ENCODE measurements at places on chromosomes 7 and 10.

- no peak for DNase-seq
Measured at GRCh38 chr10:28783087-28783486, 105.8 kb downstream of the BAMBI start.

DNA sequence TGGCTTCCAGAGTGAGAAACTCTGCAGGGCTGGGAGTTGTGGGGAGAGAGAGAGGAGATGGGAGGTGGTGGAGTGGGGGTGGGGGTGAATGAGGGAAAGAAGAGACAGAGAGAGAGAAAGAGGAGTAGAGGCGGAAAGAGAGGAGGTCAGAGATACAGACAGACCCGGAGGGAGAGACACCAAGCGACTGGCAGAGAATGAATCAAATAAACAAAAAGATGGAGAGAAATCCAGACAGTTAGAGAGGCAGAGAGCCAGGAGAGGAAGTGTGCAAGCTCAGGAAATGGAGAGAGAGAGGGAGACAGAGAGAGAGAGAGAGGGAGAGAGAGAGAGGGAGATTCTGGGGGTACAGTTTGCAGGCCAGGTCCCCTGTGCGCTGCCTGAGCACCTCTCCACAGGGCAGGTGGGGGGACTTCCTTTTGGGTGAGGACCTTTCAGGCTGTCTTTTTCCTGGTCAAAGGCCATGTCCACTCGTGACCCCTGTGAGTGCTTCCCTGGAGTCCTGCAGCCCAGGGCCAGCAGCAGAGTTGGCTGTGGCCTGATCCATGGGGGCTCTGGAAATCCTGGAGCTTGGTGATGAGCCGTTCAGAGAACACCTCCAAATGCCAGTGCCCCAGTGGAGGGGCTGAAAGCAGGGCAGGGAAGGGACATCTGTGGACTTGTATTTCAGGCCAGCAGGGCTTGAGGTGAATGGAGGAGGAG is 25.0 kb upstream of the PCBD1 start:
- DNase-seq, result no peak

GRCh38 chr7:27175626-27176523 is 1.8 kb upstream of the HOXA10 start:
- DNase-seq, result no peak

DNA sequence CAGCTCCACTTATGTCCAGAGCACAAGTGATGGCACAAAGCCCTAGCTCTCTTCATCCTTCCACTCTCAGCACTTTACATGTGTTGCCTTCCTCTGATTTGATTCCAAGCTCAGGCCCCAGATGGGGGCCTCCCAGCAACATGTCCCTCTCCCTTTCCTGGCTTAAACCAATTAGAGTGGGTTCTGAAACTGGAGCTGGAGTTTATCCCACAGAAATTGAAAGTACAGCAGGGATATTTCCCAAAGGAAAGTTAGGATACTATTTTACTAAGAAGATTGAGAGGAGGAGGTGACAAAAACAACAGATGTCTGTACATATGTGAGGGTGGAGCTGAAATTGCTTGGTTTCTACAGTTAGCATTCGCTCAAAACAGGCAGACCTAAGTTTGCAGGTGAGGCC is 724.6 kb downstream of the AUTS2 start:
- no peak for DNase-seq

GRCh38 chr10:119358152-119358512 is 150.8 kb downstream of the GRK5 start:
- no peak for DNase-seq

DNA sequence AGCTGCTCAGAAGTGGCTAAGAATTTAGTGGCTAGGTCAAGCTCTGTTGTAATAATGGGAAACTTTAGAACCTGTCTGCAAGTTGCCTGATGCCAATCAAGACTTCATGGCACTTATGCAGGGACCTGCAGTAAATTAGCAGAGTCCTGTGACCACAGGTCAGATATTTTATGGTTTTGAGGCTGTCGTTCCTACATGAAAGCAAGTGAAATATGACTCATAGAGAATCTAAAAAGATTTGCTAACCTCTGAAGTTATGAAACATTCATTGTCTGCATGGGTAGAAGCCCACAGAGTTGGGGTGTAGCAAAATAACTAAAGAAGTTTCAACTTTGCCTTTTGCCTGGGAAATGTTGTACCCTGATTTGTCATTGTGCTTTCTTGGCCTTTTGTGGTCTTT is 32.3 kb downstream of the SLC39A12 start:
- no peak for DNase-seq

GRCh38 chr10:13797164-13797563 is 210.4 kb downstream of the PRPF18 start:
- DNase-seq, result no peak

DNA sequence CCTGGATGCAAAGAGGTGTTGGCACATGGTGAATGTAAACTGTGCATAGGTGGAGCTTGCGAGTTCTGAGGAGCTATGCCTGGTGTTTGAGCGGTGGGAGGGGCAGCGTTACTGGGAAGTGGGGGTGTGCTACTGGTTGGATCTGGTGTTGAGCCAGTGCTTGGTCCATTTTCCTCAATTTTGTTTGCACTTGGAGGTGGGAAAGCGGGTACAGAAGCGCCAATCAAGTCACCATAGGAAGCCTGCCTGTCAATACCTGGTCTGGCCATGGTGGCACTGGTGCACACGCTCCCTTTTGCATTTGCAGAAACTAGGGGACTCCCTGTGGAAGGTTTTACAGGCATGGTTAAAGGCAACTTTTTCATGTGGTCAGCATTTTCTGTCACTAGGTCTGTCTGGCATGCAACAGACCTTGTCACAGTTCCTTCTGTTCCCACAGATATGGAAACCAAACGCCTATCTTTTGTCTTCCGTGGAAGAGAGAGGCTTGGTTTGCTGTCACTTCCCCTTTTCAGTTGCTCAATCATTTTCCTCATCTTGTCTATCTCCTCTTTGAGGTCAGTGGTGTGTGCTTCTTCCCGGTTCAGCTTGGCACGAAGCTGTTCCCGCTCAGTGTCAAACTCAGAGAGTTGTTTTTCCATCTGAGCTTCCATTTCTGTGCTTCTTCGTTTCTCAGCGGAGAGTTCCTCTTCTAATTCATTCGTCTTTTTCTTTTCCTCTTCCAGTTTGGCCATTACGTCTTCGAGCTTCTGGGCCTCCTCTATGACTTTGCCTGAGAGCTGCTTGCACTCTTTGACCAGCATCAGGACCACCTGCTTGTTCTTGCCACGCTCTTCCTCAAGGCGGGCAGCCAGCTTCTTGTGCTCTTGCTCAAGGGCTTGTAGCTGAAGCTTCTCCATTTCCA is 81.1 kb downstream of the CTTNBP2 start:
- DNase-seq, result no peak

DNA sequence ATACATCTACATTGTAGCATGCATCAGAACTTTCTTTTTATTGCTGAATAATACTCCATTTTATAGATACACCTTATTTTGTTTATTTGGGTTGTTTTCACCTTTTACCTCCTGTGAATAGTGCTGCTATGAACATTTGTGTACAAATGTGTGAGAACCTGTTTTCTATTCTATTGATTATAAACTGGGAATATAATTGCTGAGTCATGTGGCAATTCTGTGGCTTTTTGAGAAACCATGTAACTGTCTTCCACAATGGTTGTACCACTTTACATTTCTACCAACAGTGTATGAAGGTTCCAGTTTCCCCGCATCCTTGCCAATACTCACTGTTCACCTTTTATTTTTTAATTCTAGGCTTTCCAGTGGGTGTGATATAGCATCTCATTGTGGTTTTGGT is 138.6 kb upstream of the MBL2 start:
- no peak for DNase-seq

DNA sequence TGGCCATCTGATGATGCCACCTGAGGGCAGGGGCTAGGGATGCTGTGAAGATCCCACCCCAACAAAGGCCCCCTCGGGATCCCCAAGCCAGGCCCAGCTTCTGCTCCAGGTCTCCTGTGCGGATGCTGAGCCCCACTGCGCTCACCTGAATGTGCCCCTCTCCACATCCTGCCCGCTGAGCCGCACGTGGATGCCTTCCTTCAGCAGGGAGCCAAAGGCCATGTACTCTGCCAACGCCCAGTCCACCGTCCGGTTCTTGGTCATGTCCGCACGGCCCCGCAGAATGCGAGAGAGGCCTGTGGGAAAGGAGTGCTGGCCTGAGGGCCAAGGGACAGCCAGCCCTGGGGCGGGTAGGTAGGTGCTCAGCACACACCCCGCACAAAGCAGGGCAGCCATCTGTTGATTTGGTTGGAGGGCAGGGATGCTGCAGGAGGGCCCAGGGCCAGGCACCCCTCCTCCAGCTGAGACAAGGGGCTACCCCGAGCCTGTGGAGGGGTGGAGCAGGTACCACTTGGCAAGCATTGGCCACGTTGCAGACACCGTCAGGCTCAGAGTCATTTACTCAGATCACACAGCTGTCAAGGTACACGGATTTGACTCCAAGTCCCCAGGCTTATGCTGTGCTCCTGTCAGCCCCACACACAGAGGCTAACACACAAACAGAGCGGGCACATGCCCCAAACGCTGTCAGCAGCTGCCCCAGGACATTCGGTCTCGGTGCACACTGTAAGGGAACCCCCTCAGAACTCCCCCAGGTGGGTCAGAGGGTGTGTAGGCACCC is 19.2 kb downstream of the OGDHL start:
- no peak for DNase-seq

DNA sequence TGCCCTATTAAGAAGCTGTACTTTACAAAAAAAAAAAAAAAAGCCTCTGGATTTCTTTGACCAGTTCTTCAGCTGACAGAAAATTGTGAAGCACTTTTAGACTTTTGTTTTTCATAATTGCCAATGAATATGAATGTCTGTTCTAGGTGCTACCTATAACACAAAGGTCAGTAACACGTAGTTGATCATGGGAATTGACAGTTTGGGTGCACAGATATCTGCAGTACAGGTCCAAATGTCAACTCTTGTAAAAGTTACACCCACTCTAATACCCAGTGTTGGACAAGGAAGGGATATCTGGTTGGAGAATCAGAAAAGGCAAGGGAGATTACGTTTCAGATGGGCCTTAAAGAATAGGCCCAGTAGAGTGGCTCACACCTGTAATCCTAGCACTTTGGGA is 1.8 kb downstream of the REEP3 start:
- no peak for DNase-seq

DNA sequence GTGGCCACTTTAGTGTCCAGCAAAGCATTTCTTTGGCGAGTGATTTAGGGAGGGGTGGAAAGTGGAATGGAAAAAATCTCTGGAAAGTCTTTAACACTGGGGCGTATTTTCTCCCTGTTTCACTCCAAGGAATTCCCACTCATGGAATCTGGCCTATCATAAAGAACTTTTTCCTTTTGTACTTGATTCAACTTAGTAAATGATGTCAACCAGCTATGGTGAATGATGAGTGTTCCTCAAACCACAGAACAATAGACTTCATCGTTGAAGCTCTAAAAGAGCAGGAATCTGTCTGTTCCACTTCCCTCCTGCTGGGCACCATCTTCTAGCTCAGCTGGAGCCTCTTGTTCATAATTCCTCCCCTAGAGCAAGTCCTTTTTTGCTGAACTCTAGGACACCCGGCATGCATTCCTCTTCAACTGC is 66.5 kb downstream of the EPDR1 start:
- DNase-seq, result no peak

DNA sequence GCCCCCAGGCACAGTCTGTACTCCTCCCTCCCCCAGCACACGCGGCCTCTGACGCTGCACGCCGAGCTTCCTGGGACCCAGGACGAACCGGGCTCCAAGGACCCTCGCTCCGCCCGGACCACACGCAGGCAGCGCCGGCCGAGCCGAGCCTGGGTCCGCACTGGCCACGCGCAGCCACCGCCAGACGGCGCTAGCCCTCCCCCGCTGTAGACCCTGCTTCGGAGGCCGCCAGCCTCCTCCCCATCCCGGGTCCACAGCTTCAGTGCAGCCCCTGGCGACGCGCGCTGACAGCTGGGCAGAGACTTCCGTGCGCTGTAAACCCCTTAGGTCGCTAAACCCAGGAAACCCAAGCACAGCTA is 936 bp upstream of the TCERG1L start:
- DNase-seq, result no peak

- no peak for DNase-seq
Measured at GRCh38 chr10:84098667-84099066, 40.6 kb upstream of the GHITM start.

DNA sequence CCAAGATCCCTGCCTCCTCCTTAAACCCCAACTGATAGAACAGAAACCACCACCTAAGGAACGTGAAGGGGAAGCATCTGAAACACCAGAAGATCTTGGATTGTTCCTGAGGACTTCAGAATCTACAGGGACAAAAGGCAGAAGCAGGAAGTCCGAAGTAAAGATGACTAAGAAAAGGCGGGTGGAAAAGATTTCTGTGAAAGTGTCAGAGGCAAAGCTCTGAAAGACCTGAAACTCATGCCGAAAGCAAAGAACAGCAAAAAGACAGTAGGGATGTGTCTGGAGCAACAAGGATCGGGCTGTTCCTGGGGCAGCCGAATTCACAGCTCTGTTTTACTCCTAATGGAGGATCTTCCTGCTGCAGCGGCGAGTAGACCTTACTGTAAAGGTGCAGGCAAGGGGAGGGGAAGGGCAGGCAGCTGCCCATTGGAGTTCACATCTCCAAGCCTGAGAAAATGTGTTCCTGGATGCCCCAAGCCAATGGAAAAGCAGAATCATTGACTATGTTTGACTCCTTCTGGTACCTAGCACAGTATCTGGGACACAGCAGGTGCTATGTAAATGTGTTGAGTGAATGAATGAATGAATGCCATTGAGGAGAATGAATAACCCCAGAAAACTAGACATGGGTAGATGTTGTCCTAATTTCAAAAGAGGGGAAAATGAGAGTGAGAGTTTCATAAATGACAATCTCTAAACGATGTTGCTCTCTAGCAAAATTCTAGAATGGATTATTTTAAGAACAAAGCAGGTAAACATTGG is 40.4 kb downstream of the PDIA4 start:
- no peak for DNase-seq

DNA sequence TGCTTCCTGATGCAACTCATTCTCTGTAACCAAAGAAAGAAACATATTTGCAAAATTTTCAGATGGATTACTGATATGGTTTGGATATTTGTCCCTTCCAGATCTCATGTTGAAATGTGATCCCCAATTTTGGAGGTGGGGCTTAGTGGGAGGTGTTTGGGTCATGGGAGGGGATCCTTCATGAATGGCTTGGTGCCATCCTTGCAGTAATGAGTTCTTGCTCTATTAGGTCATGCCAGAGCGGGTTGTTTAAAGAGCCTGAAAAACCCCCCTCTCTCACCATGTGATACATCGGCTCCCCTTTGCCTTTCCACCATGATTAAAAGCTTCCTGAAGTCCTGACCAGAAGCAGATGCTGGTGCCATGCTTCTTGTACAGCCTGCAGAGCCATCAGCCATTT is 43.8 kb upstream of the PRKG1 start:
- no peak for DNase-seq

Data from stimulated activated CD4-positive, alpha-beta T cell treated with anti-CD3 and anti-CD28 coated beads, Interleukin-15, amount 100 ng/mL, for 1 hour (primary cell).